D721Med (cell line): ENCODE measurements at places on chromosomes 11 and 22.

DNA sequence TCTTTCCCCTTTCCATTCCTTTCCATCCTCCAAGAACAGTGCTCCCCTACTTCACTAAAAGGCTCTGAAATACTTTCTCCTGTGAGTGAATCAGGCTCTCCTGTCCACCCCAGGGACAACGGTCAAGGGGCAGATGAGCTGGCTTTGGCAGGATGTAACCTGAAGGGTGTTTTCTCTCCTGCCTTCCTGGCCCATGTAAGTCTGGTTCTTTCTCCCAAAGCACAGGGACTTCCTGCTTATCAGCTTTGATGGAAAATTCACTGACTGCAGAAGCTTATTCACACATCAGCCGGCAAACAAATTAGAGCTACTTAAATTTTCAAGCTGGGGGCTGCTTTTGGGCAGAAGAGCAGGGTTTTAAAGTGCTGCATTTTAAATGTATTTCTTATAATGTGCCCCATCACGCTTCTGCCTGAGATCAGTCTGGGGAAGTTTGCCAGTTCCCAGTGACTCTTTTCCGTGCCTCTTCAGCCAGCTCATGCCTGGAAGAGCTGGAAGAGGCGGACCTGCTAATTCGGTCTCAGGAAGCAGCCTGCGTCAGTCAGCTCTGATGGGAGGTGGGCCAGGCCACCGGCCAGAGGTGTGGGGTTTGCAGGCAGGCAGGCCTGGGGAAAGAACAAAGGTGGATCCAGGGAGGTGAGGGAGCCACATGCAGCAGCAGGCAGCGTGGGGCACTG is 140.4 kb upstream of the TBCEL start:
- no peak for DNase-seq

DNA sequence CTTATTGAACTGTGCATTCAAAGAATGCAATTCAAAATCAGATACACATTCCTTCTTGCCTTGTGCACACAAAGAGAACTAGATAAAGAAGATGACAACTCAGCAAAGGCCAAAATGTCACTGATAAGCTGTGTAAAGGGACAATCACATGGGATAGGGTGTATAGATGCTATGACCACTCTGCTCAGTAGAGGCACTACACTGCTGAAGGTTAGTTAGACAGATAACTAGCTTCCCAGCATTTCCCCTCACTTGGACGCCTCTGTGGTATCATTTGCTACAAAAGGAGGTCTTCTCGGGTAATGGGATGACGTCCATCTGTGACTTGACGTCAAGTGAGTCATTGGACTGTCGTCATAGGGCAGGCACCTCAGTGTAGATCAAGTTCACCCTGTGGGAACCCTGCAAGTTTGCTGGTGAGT is 424.9 kb upstream of the CCDC90B start:
- no peak for DNase-seq

DNA sequence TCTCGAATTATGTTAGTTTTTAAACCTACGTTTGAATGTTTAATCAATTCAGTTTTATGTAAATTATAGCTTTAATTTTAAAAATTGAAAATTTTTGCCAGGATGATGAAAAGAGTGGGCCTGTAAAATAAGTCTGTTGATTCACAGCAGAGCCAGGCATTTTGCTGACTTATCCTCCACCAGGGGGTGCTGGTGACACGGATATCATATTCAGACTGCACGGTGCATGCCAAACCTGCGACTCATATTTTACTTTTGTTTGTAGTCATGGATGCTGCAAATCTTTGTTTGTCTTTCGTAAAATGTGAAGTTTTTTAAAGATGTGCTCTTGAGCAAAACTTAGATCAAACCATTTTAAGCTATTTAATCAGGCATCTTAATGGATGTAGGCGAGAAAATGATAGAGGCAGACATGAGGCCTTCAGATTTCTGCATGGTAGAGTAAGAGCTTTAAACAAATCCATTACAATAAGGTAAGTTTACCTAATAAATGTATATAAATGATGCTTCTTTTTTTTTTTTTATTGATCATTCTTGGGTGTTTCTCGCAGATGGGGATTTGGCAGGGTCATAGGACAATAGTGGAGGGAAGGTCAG is 3.6 kb upstream of the OR8B3 start:
- DNase-seq = peak; percentile 12

- DNase-seq = no peak
Observed at GRCh38 chr22:44224166-44224565, 43.4 kb downstream of the PARVG start.

GRCh38 chr22:30884211-30885000 is 84.2 kb downstream of the MORC2 start:
- no peak for DNase-seq

DNA sequence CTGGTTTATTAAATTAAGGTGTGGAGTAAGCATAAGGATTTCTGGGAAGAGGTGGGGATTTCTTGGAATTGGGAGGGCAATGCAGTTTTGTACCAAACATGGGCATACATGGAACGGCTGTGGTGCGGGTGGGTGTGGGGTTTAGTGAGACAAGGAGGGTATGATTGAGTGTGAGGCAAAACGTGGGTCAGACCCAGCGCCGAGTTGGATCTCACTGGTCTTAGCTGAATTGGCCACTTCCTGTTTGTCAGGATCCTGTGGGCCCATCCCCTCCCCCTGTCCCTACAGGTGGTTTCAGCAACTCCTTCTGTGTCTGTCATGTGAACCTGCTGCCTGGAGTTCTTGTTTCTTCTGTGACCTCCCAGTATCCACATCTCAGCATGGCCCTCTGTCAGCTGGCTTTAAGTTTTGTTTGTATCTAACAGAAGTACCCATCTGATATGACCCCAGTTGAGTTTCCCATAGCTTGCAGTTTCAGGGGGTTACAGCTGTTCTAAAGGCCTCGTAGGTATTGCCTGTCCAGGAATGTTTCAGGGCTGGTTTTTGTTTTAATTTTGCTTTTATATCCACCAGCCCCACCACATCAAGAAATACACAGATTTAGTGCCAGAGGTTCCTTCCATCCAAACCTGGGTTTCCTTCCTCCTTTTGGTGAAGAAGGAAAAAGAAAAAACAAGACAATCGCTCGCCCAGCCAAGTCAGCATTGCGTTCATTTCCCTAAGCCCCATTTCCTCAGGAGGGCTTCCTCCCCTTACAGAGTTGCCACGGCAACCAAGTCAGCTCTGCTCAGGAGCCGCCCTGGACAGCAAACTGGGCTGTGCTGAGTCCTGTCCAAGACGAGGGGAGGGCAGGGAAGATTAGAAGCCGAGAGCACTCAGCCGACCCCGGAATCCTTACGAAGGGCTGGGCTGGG is 6.0 kb downstream of the APOL1 start:
- no peak for DNase-seq

DNA sequence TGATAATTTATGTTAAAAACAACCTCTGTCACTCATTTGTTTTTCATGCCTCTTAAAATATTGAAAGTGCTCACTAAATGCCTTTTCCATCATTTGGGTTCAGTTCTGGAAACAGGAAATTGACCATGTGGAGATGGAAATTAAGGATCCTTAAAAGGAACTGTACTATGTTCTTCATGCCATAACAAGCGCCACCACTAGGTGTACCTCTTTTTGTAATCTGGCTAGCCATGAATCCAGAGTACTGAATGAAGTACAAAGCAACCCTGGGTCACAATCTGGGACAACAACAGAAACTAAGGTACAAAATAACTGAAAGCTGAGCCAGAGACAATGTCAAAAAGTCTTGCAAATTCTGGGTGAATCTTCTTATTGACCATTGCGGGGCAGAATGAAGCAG is 559.1 kb downstream of the FAM181B start:
- no peak for DNase-seq

GRCh38 chr22:24166811-24167210 is 14.5 kb upstream of the SUSD2 start:
- no peak for DNase-seq

DNA sequence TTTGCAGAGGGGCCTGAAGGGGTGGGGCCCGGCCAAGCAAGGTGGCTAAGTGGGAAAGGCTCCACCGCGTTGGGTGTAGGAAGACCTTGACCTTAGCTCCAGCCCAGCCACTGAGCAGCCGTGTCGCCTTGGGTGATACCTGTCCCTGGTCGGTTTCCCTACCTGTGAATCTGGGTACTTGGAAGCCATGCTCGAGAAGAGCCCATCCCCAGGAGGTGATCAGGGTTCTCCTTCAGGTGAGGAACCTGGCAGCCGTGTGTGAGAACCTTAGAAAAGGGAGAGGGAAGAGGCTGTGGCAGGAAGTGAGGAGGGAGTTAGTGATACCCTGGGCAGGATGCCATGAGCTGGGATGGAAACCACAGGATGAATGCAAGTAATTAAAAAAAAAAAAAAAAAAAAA is 21.6 kb downstream of the PPARA start:
- DNase-seq = no peak

- DNase-seq = no peak
Observed at GRCh38 chr11:65114538-65115171, 2.8 kb downstream of the ZNHIT2 start.
